ENCODE measurements at places on chromosomes 2 and 18. TPM values are rescaled to one million over a fixed set of nuclear protein-coding genes. Genes with fewer than 3 reads are reported as not detected.

Gene PLB1
- total RNA-seq, result 2.0 TPM

Gene KIAA2012
- not detected for total RNA-seq

- no peak for DNase-seq
Observed at GRCh38 chr2:191311627-191312026, 66.4 kb downstream of the MYO1B start.

GRCh38 chr2:35887146-35887545 is 468.4 kb upstream of the CRIM1 start:
- DNase-seq, result no peak

GRCh38 chr18:75238100-75238499 is 27.5 kb downstream of the TSHZ1 start:
- no peak for DNase-seq

- no peak for DNase-seq
Observed at GRCh38 chr18:44342162-44342561, 338.5 kb upstream of the SETBP1 start.

DNA sequence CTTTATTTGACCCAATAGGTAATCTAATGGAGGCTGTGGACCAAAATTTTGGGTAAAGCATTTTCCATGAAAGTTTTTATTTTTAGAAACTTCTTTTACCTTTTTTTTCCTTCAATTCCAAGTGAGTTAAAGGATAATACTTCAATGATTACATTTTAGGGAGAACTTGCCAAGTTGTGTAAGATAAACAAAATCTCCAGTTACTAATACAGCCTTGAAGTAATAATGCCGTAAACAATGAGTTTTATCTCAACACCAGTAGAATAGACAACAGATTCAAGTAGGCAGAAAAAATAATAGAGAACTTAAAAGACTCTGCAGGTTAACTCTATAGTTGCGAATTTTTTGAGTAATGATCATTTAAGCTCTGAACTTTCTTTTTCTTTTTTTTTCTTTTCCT is 807.4 kb downstream of the CNTNAP5 start:
- no peak for DNase-seq

Data from cardiac septum (tissue), 1 donor.